ENCODE measurements at places on chromosomes 6 and 20.

- no peak for DNase-seq
These were observed 588.2 kb upstream of the NRSN1 start for GRCh38 chr6:23537828-23538227.

- no peak for DNase-seq
These were observed 87.6 kb downstream of the ASXL1 start for GRCh38 chr20:32445539-32446273.

DNA sequence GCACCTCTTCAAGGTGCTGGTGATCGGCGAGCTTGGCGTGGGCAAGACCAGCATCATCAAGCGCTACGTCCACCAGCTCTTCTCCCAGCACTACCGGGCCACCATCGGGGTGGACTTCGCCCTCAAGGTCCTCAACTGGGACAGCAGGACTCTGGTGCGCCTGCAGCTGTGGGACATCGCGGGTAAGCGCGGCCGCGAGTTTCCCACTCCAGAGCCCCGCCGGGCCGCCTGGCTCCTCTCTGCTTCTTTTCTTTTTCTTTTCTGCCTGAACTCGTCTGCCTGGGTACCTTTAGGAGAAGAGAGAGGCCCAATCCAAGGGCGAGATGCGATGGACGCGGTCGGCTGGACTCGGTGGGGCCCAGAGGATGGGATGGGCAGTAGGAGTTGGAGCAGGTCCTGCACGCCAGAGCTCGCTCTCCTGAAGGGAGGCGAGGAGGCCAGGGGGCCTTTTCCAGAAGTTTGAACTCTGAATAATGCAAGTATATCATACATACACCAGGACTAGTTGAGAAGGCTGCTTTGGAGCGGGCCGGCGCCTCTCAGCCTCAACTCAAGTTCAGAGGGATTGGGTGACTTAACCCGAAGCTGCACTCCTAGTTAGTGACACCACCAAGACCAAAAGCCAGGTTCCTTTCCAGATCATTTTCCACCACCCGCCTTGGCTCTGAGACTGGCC is 445 bp downstream of the RAB32 start:
- DNase-seq, result peak; percentile 12

- DNase-seq, result no peak
These were observed 44.4 kb upstream of the LYRM2 start for GRCh38 chr6:89682991-89683390.

DNA sequence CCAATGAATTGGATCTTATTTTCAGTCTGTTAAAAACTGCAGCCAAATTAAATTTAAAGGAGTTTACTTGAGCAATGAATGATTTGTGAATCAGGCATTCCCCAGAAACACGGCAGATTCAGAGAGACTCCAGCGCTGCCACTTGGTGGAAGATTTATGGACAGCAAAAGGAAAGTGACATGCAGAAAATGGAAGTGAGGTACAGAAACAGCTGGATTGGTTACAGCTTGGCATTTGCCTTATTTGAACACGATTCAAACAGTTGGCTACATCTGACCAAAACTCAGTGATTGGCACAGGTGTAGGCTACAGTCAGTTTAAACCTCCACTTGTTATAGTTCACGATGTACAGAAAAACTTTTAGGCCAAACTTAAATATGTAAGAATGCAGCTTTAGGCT is 257.6 kb upstream of the IMPG1 start:
- DNase-seq, result no peak

DNA sequence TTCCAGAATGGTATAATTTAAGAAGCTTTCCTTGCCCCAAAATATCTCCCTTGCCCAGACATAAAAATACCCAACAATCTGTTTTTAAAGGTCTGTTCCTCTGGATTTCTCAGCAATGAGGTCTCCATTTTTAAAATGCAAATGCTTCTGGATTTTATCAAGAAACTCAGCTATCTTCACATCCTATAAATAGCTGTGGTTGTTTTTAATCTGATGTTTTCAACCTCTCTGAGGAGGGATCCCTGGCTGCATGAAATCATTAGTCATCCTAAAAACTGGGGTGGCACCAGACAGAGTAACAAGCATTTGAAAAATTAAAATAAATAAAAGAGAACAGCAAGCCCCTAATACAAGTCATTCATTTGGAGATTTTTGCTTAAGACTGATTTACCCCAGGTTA is 168.5 kb upstream of the ID4 start:
- no peak for DNase-seq

- DNase-seq, result no peak
These were observed 13.6 kb upstream of the TCF15 start for GRCh38 chr20:623704-624103.

DNA sequence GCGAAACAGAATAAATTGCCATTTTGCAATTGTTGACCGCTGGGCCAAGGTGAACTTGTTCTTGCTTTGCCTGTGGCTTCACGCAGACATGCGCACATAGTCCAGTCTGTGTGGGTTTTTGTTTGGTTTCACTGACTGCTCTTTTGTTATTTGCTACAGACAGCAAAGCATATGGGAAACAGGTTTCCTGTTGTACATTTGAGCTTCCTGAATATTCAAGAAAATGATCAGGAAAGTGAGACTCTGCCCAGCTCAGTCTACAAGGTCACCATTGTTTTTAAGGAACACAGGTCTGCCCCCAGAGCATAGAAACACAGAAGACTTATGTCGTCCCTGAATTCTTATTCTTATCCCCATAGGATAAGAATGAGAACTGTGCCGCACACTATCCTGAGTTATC is 55.6 kb downstream of the SASH1 start:
- no peak for DNase-seq

DNA sequence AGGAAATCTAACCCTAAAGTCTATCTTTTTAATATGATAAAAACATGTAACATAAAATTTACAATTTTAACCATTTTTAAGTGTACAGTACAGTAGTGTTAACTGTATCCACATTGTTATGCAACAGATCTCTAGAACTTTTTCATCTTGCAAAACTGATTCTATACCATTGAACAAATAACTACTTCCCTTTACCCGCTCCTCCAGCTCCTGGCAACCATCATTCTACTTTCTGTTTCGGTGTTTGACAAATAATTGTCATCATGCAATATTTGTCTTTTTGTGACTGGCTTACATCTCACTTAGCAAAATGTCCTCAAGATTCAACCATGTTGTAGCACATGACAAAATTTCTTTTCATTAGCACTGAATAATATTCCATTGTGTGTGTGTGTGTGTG is 203.2 kb downstream of the SIM1 start:
- DNase-seq, result no peak

GRCh38 chr6:138896104-138896756 is 91.8 kb downstream of the REPS1 start:
- no peak for DNase-seq

GRCh38 chr6:154506582-154506981 is 3.9 kb downstream of the CNKSR3 start:
- DNase-seq, result no peak

DNA sequence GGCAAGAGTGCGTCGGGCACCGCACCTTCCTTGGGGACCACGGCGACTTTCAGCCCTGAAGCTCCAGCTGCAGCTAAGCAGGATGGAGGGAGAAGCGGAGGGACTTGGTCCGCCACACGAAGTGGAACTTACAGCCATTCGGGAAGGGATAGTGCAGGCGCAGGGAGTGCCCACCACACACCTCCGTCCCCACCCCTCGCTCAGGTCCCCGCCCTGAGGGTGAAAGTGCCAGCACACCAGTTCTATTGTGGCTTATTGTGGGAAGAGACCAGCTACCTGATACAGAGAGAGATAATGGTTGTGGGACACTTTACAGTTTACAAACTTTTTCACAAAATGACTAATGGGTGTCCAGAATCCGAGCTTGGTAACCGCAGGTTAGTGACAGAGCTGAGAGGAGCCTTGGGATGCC is 76.1 kb downstream of the IRF4 start:
- no peak for DNase-seq

- DNase-seq, result no peak
These were observed 3.3 kb downstream of the ZSWIM3 start for GRCh38 chr20:45860560-45861220.

DNA sequence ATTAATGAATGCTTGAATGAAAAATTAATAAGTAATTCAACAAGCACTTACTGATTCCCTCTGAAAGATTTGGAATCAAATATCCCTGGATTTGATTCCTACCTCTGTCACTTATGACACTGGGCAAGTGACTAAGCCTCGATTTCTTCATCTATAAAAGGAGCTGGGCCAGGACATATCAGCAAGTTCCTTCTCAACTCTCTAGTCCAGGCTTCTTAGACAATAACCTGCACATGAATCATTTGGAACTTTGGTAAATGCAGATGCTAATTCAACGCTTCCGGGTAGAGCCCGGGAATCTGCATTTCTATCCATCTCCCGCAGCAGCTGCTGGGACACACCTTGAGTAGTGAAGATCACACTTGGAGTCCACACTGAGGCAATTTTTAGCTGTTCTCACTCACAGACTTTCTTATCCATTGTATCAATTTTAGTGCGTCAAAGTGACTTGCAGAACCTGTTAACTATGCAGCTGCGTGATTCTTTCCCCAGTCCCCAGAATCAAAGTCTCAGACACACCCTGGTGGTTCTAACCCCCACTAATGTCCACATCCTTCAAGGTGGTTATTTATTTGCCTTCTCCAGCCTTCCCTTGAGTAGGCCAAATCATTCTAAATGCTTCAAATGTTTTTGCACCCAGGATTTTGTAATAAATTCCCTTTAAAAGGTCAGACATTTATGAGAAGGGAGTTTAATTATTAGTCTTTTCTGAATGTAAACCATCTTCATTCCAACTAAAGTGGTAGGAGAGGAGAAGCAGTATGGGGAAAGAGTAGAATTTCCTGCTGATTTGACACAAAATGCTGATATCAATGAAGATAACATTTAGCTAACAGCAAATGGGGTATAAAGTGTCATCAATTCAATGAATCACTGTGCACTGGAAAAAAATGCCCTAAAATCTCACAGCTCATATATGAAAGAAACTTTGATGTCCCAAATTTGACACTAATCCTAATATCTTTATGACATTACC is 26.0 kb upstream of the CCND3 start:
- DNase-seq, result no peak

GRCh38 chr20:32493356-32493755 is 91.8 kb downstream of the NOL4L start:
- no peak for DNase-seq

DNA sequence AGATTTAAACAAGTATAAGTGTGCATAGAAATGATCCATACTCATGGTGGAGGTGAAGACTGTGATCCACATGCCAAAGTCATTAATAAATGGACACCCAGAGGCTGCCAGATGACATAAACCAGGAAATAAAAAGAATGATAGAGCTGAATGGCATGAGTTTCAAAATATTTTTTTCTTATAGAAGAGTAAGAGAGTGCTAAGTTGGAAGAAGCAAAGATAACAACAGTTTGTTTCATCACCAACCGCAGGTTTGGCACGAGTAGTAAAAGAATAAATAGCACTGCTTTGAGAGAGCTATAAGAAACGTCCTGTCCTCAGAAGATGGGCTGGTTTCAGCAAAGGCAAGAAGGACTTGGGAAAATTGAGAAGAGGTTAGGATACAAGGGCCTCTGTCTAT is 246.9 kb downstream of the UBE3D start:
- DNase-seq, result no peak

DNA sequence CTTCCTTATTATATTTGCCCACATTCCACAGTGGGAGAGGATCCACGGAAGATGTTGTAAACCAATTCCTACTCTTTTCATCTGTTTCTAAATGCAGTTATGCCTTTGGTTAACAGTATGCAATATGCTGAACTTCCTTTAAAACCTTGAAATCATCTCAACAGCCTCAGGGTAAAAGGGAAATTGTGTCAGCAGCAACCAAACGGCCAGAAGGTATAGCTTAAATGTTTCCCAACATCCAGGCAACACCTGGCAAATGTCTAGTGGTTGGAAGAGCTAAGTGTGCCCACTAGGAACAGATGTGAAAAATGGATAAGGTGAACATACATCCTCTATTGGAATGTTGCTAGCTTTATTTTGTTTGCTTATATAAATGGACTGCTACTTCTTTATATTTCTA is 164.8 kb downstream of the FAXC start:
- DNase-seq, result no peak

DNA sequence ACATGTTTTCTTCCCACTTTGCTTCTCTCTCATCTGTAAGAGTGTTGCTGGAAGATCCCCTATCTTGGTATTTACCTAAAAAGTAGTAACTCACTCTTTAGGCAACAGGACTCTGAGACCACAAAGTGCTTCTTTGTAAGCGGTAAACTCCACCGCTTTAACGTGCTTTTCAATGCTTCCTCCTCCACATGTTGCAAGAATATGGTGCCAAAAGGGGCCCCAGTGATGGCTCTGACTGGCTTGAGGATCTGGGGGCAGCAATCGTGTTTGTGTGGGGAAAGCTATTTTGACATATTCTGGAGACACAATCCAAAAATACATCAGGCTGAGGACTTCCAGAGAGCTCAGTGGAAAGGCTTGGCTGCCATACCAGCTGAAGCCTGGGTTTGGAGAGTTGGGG is 12.4 kb upstream of the CPNE5 start:
- DNase-seq, result no peak

DNA sequence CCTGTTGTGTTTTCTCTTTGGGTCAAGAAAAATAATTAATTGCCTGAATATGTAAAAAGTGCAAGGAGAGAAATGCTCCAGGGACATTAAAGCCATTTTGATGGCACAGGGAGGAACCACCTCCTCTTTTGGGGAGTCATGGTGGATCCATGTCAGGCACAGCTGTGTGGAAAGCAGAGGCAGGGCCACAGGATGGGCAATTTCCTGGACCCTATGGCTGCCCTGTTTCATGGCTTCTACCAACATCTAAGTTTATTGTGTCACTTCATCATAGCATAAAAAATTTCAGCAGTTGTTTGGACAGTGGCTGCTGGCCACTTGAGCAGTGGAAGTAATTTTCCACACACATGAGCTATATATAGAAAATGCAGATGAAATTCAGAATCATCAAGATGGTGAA is 238.2 kb downstream of the SYNE1 start:
- DNase-seq, result no peak

- DNase-seq, result no peak
These were observed 12.6 kb upstream of the BNIP5 start for GRCh38 chr6:36349240-36349639.

GRCh38 chr6:47098570-47098993 is 56.5 kb upstream of the ADGRF1 start:
- no peak for DNase-seq

DNA sequence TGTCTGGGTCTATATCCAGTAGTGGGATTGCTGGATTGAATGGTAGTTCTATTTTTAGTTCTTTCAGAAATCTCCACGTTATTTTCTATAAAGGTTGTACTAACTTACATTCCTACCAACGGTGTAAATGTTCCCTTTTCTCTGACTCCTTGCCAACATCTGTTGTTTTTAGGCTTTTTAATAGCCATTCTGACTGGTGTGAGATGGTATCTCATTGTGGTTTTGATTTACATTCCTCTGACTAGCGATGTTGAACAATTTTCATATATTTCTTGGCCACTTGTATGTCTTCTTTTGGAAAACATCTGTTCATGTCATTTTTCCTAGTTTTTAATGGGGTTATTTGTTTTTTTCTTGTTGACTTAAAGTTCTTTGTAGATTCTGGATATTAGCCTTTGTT is 99.3 kb downstream of the BMP2 start:
- no peak for DNase-seq

- no peak for DNase-seq
These were observed 34.4 kb downstream of the TENT5A start for GRCh38 chr6:81718126-81718525.

GRCh38 chr6:135002974-135003703 is 51.5 kb downstream of the HBS1L start:
- DNase-seq, result no peak

All from 8988T (cell line).